ENCODE measurements at places on chromosomes 7 and 10.

DNA sequence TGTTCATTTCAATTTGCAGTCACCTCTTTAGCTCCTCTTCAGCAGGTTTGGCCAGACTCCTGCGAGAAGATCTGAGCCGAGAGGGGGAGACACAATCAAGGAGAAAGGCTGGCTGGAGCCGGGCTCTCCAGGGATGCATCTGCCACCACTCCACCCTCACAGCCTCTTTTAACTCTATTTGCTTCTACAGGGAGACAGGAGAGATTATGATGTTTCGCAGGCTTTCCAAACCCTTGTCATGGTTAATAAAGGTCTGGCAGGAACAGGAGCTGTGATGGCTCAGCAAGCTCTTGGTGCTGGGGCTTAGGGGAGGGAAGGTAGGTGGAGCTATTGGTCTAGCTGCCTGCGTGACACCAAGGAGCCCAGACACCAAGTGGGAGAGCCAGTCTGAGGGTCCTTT, 448.1 kb upstream of the PODXL start:
- no peak for DNase-seq

GRCh38 chr10:69362471-69362954, 54.2 kb downstream of the TACR2 start:
- no peak for DNase-seq

DNA sequence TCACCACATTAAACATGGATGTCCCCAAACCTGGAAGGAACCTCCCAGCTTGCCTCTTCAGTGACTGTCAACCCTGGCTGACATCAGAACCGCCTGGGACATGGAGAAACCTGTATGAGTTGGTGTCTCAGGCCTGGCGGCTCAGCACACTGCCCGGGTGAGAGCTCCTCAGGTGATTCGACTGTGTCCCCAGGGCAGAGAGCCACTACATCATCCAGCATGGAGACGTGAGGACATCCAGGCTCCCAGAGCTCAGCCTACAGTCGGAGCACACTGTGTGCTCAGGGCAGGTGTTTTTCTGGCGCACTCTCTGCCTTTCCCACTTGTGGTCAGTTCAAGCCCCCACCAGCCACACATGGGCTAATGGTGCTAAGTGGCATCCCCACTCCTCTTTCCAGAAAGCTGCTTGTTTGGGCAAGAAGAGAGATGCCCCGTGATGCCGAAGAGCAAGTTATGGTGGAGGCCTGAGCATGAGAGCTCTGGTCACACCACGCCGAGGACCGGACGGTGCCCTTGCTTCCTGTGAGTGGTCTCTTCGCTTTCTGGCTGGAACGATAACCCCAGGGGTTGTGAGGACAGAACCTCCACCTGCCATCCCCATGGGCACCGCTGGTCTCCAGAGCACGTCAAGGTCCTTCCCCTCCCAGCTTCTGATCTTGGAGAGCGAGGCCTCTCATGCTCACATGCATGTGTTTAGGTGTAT, 38.5 kb downstream of the AMZ1 start:
- no peak for DNase-seq

- no peak for DNase-seq
Observed at GRCh38 chr10:79946271-79947082, 2.4 kb downstream of the SFTPD start.

- no peak for DNase-seq
Observed at GRCh38 chr7:99392659-99393354, 15.6 kb downstream of the PDAP1 start.

DNA sequence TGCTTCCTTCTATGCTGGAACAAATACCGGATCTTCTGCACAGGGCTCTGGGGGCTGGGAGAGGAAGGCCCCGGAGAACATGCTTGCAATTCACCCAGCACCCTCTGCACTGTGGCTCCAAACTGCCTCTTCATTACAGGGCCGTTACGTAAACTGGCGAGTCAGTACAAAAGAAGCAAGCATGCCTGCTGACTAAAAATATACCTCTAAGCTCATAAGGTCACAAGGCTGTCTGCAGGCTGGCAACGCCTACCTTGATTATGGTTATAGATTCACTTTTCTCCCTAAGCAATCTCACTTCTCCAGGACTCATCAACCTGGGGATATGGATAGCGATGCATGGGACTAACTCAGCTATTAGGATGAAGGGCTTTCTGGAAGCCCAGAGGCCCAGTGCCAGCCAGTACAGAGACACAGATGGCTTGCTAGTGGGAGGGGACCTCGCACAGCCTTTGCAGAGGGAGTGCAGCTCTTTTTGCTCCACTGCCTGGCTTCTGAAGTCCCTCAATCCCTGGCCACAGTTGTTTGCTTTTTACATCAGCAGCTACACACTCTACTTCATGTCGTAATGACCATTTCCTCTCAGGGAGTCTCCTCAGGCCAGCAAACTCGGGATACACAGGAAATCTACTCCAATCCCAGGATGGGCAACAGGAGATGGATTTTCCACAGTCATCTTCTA, 96.1 kb downstream of the SH3PXD2A start:
- DNase-seq = no peak

- DNase-seq = no peak
Observed at GRCh38 chr10:13231808-13232207, 2.4 kb downstream of the UCMA start.

DNA sequence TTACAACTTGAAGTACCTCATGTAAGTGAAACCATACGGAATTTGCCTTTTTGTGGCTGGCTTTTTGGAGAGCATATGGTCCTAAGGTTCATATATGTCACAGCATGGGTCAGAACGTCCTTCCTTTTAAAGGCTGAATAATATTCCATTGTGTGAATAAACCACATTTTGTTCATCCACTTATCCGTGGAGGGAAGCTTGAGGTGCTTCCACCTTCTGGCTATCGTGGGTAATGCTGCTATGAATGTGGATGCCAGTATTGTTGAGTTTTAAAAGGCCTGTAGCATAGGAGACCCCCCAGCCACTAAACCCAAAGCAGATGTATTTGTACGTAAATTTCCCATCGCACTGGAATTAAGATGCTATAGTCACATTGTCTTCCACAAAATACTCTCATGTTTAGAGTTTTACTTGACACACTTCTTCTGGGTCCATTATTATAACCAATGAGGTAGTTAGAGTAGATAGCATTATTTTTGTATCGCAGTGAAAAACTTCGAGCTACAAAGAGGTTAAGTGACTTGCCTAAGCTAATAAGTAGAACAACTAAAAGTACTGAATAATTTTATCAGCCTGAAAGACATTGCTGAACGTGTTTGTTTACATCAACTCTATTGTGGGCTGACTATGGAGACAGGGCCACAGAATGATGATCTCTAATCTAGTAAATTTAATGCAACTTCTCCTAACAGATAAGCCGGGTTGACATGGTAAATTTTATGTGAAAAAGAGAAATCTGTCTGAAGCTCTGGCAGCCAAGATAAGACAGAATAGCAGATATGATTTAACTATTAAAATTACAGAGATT, 183.0 kb upstream of the CTBP2 start:
- no peak for DNase-seq

DNA sequence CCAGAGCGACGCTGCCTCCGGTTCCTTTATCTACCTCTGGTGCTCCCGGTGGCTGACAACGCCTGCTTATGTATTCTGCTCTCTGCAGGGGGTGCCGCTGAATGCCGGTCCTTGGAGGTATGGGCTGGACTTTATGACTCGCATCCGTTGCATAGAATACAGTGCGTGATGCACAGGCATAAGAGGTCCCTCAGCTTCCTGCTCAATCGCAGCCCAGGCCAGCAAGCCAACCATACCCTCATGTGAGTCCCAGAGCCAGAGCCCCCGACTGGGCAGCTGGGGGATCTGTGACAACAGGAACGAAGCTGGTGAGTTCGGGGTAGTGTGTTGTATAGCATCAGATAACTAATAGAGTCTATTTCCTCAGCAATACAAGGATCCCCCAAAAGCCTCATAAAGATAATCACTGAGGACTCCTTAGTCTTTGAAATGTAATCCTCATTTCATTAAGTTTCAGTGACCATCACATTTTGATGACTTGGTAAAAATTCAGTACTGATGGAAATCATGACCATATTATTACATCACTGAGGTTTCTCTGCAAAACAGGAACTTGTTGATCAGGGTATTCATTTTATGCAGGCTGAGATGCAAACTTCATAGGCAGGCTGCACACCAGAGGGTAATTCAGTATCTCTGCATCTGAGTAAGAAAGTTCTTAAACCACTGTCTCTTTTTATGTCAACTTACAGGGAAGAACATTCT, 607.8 kb downstream of the PTPRN2 start:
- no peak for DNase-seq

- no peak for DNase-seq
Observed at GRCh38 chr7:18356191-18356645, 139.3 kb upstream of the HDAC9 start.

DNA sequence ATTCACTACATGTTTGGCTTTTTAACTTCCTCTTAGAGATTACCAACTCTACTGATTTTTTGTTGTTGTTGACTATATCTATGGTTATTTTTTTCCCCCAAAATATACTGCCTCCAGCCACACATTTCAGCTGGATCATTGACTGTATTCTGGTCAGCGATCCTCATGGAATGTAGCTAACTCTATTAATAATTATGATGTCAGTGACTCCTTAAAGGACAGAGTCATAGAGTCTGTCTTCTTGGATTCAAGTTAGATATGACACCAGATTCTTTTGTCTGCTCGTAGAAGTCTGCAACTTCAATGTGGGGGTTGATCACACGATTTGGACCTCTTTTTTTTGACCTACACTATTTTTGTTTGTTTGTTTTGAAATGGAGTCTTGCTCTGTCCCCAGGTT, 33.2 kb downstream of the UBN2 start:
- DNase-seq = no peak

DNA sequence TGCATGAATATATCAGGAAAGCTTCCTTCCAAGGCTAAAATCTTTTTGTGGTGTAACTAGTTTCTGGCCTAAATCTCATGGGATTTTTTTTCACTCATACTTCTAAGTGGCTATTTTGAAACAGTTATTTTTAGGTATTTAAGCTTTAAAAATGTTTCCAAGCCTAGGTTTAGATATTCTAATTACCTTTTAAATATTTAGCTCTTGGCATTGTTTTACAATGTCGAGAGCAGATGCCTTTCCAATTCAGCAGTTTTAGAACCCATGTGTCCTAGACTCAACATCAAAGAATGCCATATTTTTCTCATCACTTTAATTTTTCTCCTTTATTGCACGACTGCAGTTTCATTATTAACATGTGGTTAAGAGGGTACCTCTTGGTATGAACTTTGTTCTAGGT, 27.1 kb upstream of the STOX1 start:
- no peak for DNase-seq

- no peak for DNase-seq
Observed at GRCh38 chr10:103350175-103350516, 794 bp downstream of the PCGF6 start.
